ENCODE measurements at places on chromosomes 4 and X.

DNA sequence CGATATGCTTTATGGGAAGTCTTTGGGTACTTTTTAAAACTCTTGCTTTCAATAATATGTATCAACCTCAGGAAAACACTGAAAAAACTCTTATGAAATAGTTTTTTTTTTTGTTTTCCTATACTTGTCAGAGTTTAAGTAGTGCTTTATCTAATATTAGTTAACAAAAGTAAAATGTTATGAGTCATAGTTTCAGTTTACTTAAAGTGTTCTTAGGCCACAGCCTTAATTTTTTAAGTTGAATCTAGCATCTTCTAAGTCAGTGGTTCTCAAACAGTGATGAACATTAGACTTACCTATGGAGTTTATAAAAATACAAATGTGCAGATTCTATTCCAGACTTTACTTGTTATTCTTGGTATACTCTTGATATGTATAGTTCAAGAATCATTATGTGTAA lies 26.3 kb upstream of the ADGRL3 start:
- no peak for DNase-seq

DNA sequence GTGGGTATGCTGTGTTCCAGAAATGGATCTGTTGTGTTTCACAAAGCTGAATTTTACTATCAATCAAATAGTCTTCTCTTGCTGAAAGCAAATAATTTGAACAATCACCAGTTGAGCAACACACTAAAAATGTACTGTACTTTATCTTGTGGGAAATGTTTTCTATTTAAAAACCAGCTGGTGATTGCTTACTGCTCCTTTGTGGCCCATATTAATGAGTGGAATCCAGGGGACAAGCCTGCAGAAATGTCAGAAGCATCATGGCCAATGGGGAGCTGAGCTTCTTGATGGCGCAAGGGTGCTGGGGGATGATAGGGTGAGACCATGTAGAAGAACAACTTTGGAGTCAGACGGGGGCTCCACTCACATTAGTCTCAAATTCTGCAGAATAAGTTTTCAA lies 346.2 kb downstream of the ARHGAP10 start:
- no peak for DNase-seq

DNA sequence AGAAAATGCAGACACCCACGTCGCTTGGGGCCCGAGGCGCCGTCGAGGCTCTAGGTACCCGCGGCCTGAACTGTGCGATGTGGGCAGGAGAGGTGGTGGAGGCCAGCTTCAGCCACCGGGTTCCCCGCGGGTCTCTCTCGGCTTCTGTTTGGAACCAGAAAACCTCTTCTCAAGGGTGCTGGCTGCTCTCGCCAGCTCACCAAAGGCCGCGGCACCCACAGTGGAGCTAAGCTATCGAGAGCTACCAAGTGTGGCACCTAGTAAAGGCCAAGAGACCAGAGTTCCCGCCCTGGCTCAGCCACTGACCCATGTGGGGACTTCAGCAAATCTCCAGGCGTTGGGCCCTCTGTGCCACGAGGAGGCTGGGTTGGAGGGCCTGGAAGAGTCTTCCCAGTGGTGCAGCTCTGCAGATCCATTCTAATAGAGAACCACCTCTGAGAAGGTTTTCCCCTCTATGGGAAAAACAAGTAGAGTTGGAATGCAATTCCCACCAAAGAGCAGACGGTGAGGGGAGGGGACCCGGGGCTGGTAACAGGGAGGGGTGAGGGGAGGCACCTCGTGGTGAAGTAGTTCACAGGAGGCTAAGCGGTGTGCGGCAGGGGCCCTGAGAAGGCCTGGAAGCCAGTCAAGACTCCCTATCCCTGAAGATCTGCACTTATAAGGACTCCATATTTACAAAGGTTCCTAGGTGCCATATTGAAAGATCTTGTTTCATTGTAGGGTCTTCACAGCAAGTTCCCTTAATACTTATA lies 5.5 kb upstream of the HMGB3 start:
- no peak for DNase-seq

DNA sequence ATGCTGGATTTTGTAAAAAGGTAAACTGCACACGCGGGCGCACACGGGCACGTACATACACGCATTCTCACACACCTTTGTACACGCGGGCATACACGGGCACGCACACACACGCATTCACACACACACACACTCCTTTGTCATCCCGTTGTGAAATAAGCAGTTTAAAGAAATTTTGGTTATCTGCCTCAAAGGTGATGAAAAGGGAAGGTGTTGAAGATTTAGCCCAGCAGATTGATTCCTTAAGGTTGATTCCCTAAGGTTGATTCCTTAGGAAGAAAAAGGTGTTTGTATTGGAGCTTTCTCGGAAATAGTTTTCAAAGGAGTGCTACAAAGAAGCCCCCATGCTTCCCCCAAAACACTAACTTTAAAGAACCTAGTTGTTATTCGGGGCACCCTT lies 693 bp downstream of the ATP10D start:
- no peak for DNase-seq

DNA sequence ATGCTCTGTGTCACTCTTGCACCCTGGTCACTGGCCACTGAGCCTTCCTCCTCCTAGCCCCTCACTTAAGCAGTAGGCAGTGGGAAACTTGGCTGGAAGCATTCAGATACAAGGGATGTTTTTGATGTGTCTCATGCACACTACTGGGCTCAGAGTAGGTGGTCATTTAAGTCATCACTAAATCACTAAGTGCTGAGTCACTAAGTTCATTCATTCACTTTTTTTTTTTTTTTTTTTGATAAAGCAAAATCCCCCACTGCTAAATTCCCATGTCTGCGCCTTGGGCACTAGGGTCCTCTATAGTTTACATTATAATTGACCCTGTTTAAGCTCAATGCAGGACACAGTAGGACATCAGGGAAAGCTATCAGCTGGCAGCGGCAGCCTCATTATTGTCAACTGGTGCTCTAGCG lies 182.4 kb upstream of the MBNL3 start:
- no peak for DNase-seq

GRCh38 chr4:108047199-108047598 lies 57.5 kb downstream of the HADH start:
- no peak for DNase-seq

GRCh38 chr4:2011583-2011982 lies 2.8 kb upstream of the NELFA start:
- DNase-seq, result no peak

DNA sequence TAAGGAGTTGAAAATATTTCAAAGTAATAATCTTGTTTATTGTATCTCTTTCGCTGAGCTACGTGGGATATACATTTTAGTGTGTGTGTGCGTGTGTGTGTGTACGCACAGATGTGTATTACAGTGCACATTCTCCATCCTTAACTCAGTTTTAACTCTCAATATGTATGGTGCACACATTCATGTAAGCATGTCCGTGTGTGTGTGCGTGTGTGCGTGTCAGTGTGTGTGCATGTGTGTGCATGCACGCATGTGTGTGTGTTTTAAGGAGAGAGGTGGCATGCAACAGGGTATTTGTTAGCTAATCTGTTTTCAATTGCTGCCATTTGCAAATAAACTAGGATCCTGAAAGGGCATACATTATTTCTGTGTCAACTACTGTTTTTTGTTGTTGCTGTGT lies 264.9 kb upstream of the CXorf51A start:
- DNase-seq, result no peak

GRCh38 chr4:2132438-2132837 lies 73.3 kb downstream of the NAT8L start:
- DNase-seq, result no peak

DNA sequence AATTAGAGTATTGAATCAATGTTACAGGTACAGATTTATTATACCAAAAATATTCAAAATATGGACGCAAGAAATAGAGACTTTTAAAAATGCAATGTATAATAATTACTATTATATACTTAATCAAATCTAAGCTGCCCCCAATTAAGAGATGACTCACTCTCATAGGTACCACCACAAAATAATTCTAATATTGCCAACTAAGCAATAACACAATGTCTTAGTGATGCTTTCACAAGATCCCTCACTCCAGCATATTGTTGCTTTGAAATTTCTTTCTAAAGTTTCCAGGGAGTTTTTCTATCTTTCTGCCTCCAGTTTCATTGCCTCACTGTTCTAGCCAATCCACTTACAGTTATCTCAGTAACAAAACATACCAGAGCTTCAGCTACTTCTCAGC lies 270.0 kb upstream of the PABPC4L start:
- no peak for DNase-seq

GRCh38 chrX:64536736-64537135 lies 141.5 kb upstream of the MTMR8 start:
- no peak for DNase-seq

DNA sequence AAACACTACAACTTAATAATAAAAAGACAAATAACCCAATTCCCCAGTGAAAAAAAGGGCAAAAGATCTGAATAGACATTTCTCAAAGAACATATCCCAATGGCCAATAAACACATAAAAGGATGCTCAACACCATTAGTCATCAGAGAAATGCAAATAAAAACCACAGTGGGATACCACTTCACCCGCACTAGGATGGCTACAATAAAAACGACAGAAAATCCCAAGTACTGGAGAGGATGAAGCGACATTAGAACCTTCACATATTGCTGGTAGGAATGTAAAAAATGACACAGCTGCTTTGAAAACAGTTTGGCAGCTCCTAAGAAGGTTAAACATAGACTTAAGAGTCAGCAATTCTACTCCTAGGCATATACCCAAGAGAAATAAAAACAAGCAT lies 140.6 kb upstream of the ARX start:
- no peak for DNase-seq

DNA sequence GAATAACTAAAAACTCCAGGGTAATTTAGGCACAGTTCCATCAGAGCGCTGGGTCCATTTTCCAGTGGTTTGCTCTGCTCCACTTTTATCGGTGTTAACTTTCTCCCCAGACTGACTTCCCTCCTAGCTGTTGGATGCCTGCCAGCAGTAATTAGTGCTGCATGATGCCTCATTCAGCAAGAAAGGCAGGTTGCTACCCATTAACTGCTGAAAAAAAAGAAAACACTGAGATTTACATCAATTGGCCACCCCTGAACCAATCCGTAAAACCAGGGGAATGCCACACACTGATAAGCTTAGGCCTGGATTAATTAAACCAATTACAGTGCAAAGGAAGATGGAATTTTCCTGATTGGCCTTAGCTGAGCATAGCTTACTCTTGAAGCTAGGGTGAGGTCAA lies 182.4 kb upstream of the CXXC4 start:
- DNase-seq, result no peak

- DNase-seq, result no peak
Measured at GRCh38 chrX:119082278-119082677, 9.5 kb downstream of the CT47C1 start.

GRCh38 chr4:99710681-99711345 lies 53.2 kb upstream of the C4orf54 start:
- no peak for DNase-seq

DNA sequence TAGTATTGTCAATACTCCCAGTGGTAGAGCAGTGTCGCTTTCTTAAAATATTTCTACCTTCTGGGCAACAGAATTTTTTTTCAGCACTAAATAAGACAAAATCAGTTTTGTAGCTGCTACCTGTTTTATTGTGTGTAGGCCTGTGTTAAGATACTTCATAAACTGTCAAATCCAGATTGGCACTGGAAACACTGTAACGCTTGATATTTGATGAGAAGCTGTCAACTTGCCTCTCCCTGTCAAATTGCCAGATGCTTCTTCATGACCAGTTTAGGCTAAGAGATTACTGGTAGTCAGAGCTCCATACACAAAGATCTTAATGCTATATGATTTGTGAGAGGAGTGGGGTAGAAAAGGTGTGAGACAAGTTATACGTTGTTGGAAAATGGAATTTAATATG lies 17.3 kb downstream of the TRAM1L1 start:
- no peak for DNase-seq

GRCh38 chr4:123631786-123632692 lies 235.4 kb downstream of the SPRY1 start:
- no peak for DNase-seq

DNA sequence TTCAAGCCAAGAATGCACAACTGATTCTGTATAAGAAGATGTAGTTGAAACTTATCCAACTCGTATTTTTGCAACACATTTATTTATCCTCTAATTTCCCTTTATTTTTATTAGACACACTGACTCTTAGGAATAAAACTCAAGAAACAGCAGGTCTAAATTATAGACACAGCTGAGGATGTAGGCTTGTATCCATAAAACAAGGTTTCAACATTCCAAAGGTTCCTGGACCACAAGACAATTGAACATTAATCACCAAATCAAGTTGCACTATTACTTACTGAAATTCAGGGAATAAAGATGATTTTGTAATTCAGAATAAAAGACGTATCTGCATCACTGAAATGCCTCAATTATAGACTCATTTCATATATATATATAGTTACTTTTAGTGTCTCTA lies 683.5 kb upstream of the GRIA3 start:
- DNase-seq, result no peak

DNA sequence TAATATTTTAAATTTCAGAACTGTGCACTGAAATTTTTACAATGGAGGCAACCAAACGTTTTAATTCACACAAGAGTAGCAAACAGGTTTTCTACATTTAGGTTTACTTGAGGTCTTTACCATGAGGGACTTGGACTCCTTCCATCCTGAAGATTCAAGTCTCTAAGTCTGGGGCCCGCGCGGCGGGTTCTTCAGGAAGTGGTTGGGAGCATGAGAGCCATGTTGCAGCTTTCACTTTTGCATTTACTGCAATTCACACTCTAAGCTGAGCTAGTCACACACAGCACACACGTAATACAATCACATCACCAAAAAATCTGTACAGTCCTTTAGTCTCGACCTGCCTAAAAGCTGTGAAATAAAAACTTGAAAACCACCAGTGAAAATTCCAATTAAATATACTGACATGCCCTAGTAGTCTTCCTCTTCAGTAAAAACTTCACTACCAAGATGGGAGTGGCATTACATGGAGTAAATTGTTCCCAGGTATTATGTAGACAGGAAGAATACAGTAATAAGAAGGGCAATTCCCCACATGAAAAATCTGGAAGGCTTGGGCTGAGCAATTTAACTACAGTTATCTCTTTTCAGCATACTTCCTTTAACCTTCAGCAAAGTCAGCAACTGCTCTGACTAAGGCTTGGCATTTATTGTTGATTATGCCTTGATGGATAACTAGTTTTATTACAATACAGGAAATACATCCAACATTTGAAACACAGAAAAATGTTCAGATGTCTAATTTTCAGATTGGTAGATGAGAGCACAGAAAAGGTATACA lies 571.1 kb upstream of the DIPK2B start:
- DNase-seq, result no peak

DNA sequence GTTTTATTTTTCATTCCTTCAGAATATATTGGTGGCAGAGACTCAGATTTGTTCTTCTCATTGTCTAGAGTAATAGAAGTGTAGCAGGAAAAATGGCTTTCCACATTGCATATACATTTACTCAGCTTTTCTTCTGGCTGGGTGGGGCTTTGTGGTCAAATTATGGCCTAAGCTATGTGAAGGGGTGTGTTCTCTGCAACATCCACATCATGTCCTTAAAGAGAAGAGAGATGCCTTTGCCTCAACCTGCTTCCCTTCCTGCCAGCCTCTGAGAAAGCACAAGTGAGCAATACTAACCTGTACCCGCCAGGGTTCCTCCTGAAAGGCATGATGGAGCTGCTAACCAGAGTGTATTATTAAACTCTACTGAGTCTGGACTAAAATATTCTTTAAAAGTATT lies 695.6 kb upstream of the FAM241A start:
- DNase-seq, result no peak
